ENCODE measurements at places on chromosomes 1 and 21.

- DNase-seq, result no peak
Measured at GRCh38 chr1:237134929-237135328, 92.9 kb downstream of the RYR2 start.

- DNase-seq, result no peak
Measured at GRCh38 chr1:237583270-237583669, 307.5 kb downstream of the ZP4 start.

DNA sequence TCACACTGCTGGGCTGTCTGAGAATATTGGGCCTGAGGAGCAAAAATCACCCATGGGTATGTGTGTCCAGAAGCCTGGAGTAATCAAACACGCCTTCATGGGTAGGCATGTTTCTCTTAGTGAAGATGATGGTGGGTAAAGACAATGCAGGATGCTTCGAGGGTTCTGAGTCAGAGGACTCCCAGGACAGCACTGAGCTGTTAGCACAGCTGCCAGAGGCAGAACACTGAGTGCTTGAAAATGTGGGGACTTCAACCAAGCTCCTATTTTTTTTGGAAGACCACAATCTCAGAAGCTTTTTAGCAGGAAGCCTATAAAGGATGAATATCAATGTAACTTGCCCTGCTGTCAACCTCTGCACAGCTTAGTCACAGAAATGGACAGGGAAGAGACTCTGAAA lies 7.9 kb upstream of the NT5C1A start:
- DNase-seq, result no peak

- DNase-seq, result no peak
Measured at GRCh38 chr1:215647738-215648137, 80.6 kb downstream of the KCTD3 start.

DNA sequence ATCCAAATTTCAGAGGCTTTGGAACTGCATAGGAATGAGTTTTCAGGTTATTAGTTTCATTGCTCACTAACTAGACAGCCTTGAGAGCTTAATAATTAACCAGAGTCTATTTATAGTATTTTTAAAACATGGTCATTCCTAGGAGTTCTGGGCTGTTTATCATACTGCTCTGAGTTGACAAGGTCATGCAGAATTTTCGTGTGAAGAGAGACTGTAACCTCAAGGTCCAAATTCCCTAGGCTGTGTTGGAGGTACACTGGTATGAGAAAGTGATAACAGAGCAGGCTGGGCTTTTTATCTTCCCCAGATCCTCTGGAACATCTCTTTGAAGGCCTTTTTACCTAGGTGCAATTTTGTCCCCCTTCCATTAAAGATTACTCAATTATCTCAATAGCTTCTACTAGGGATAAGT lies 736.3 kb downstream of the LTN1 start:
- DNase-seq, result no peak

- no peak for DNase-seq
Measured at GRCh38 chr1:6861075-6861724, 75.9 kb downstream of the CAMTA1 start.

DNA sequence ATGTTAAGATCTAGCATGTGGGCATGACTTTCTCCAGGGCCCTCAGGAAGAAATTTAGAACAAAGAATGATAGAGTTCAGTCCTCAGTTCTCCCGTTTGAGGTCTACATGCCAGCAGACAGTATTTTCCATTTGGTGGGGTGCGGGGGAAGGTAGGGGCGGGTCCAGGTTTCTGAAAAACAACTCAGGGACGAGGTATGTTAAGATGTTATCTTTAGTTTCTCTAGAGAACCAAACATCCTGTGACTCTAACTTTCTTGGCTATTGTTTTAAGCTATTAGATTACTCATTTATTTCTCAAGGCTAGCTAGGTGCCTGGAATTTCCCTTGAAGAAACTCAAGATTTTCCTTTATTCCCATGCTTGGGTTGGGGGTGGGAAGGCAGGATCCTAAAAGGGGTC lies 42.3 kb upstream of the SYT14 start:
- DNase-seq, result peak; percentile 0

- DNase-seq, result no peak
Measured at GRCh38 chr21:26120828-26121227, 49.7 kb downstream of the APP start.

DNA sequence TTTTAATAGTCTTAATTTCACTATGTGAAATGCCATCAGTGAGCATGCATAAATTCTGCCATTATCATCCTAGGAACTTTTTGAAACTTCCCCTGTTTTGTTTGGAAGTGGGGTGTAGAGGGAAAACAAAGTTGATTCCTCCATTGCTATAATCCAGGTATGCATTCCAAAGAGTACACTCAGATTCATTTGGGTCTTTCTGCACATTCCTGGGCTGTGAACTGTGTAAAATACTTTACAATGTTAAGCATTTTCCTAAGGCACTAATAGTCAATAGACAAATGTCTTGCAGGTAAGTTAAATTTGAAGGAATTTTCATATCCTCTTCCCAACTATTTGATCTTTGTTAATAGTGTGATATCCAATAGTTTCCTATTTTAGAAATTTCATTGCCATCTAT lies 36.2 kb downstream of the SGIP1 start:
- DNase-seq, result no peak

DNA sequence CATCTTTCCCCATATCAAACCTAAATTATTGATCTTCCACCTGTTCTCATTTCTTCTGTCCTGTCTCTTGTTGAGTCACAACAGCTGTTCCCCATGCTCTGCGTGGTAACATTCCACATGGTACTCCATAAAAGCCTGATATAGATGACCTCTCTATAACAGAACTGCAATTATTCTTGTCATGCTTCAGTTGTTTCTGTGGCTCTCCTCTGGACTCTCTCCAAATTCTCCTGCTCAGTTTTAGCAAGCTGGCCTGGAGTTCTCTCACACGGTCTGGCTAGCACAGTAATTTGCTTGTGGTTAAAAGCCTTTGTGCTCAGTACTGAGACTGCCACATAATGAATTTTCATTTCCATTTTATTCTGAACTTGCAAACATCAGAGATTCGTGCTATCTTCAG lies 10.6 kb upstream of the LRRC39 start:
- DNase-seq, result no peak

DNA sequence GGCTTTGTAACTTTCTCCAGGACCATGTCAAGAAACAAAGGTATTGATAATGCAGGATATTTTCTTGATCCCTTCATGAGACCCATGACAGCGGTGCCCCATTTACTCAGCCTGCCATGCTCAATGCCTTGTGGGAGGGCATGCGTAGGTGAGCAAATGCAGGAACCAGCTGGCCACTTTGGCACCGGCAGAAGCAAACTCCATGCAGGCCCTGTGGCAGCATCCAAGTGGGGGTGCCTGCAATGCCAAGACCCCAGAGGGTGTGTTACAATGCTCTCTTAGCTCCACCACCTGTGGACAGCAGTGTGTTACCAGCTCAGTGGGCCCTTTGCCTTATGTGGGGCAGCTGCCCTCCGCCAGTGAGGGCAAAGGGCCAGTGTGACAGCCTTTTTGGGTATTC lies 108.1 kb downstream of the ATP1B1 start:
- DNase-seq, result no peak

- DNase-seq, result no peak
Measured at GRCh38 chr1:16115468-16115983, 40.3 kb downstream of the EPHA2 start.

GRCh38 chr21:38211321-38211720 lies 45.5 kb upstream of the KCNJ15 start:
- DNase-seq, result no peak

GRCh38 chr1:110594456-110595352 lies 11.5 kb downstream of the KCNA2 start:
- no peak for DNase-seq

GRCh38 chr1:12469493-12469892 lies 148.5 kb downstream of the DHRS3 start:
- peak; percentile 57 for DNase-seq

DNA sequence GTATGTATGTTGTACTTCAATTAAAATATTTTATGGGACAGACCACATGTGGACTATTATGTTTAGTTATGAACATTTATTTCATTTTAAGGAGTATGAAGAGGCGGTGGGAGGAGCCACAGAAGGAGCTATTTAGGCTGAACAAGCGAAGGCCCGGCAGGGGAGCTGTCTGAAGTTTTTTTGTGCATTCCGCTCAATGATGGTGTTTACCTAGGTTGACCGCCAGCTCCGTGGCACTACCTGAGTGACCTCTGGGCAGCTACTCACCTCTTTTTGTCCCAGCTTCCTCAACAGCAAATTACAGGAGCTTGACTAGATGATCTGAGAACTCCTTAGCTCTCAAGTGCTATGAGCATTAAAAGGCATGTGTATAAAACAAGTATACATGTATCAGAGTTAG lies 32.7 kb upstream of the C1orf198 start:
- DNase-seq, result no peak

GRCh38 chr1:76268341-76268740 lies 193.8 kb downstream of the ST6GALNAC3 start:
- no peak for DNase-seq

DNA sequence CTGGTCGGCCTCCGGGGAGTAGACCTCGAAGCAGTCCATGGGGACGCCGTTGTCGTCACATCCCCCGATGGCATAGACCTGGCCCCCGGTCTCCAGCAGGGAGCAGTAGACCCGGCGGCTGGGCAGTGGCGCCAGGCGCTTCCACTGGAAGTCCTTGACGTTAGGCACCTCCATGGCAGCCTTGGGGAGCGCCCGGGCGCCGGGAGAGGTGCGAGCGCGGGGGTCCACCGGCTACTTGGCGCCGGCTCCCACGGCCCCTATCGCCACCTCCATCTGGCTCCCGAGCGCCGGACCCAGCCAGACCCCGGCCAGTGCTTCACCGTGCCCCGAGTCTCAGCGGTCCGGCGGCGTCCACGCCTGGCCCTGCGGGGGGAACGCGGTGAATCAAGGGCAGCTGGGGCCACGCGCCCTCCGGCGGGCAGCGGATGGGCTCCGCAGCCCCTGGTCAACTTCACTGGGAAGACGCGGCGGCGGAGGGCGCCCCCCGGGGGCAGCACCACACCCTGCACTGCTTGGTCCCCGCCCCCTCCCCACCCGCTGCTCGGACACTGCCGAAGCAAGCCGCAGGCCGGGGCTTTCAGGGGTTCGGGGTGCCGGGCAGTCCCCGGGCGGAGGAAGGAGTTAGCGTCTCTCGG lies 13.2 kb downstream of the KLHDC8A start:
- no peak for DNase-seq

DNA sequence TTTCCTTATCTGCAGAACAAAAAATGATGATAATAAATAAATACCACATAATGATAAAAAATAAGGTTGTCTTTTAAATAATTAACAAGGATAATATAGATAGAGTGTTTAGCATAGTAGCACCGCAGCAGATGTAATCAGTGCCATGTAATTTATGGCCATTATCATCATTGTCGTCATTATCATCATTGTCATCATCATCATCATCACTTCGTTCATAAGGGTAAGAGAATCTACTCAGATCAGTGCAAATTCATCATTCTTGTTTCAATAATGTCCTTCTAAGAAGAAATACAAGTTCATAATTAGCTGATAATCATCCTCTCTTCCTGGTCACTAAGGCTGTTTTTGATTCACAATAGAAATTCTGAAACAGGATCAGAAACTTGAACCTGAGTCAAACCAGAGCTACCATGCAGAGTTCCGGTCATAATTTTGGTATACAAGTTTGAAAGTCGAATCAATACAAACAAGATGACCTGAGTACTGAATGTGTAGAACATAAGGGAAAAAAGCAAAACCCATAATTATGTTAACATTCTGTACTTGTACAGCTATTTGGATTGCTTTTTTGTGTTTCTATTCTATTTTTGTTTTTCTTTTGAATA lies 172.0 kb downstream of the LRRC40 start:
- DNase-seq, result no peak

- peak; percentile 67 for DNase-seq
Measured at GRCh38 chr1:110436635-110437034, 14.3 kb upstream of the PROK1 start.

- no peak for DNase-seq
Measured at GRCh38 chr1:208028526-208028925, 117.6 kb upstream of the CD34 start.

- DNase-seq, result no peak
Measured at GRCh38 chr1:35570589-35571137, 2.5 kb upstream of the TFAP2E start.

DNA sequence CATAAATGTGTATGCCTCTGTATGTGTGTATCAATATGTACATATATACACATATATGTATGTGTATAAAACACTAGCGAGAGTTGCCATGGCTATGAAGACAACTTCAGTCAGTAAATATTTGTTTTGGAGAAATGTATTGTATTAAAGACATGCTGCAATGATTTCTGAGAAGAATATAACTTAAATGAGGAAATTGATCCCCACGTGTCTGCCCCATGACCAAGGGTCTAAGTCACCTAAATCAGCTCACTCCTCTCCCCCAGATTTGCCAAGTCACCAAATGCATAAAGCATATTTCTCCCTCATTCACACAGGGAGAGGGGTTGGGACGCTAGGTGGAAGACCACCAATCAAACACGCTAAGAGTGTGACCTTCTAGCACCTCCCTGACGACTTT lies 58.3 kb upstream of the LYST start:
- no peak for DNase-seq

DNA sequence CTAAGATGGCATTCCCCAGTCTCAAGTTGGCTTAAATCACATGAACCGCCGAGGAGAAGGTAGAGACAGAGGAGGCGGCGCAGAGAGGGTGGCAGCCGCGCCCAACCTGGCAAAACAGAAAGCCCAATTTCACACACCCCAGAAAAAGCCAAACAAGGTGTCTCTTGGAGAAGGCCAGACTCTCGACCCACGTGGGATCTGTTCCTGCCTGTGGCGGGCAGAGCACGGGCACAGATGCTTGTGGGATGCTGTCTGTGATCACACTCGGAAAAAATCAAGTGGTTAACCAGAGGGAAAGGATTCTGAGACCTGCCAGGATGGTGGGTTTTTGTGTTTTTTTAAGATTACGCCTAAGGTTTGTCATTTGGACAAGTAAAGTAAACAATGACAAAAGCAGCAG lies 80.7 kb downstream of the MRPL37 start:
- no peak for DNase-seq

- DNase-seq, result no peak
Measured at GRCh38 chr1:160068225-160068624, 1.7 kb downstream of the KCNJ10 start.

All from HEK293T (cell line).